ENCODE measurements at places on chromosomes 2 and 18.

DNA sequence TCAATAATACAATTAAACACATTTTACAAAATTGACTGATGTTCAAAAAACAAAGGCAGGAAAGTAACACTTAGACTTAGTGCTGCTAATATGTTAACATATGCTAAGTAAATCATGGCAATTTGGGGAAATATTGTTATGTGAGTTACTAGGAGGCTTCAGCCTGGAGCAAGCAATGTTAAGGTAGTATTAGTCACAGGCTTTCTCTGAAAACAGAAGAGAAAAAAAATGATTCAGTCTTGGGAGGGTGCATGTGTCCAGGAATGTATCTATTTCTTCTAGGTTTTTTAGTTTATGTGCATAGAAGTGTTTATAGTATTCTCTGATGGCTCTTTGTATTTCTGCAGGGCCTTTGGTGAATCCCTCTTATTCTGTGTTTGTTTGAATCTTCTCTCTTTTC, 345.8 kb upstream of the TFPI start:
- DNase-seq: no peak

DNA sequence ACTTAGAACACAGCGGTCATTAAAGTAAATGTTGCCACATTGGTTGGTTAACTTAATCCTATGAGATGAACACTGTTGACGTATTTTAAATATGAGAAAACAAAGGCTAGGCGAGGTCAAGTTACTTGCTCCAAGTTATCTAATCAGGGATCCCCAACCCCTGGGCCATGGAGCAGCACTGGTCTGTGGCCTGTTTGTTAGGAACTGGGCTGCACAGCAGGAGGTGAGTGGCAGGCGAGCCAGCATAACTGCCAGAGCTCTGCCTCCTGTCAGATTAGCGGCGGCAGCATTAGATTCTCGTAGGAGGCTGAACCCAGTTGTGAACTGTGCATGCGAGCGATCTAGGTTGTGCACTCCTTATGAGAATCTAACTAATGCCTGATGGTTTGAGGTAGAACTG, 878.9 kb downstream of the CPS1 start:
- DNase-seq: peak; percentile 69

DNA sequence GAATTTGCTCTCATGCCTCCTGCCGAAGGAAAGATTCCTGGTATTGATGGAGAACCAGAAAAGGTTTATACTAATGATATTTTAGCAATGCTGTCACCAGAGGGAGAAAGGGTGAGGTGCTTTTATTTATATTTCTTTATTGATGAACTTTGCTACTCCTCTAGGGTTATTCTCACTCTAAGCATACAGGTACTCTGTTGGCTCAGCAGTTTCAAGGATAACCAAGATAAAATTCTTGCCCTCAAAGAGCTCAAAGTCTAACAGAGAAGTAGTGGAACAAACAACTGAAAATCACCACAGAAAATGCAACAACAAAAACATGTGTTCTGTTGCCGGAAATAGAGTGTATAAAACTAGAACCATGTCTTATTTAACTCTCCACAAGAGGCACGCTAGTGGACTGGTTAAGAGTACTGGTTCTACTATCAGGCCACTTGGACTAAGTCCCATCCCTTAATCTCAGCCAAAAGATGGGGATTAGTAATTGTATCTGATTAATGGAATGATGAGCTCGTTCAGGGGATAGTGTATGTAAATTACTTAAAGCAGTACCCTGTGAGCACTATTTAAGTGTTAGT, 103.6 kb downstream of the DNAH6 start:
- DNase-seq: no peak

GRCh38 chr18:68604256-68604655, 110.7 kb downstream of the TMX3 start:
- no peak for DNase-seq

- DNase-seq: peak; percentile 76
Observed at GRCh38 chr2:45607701-45608100, 3.4 kb downstream of the SRBD1 start.

DNA sequence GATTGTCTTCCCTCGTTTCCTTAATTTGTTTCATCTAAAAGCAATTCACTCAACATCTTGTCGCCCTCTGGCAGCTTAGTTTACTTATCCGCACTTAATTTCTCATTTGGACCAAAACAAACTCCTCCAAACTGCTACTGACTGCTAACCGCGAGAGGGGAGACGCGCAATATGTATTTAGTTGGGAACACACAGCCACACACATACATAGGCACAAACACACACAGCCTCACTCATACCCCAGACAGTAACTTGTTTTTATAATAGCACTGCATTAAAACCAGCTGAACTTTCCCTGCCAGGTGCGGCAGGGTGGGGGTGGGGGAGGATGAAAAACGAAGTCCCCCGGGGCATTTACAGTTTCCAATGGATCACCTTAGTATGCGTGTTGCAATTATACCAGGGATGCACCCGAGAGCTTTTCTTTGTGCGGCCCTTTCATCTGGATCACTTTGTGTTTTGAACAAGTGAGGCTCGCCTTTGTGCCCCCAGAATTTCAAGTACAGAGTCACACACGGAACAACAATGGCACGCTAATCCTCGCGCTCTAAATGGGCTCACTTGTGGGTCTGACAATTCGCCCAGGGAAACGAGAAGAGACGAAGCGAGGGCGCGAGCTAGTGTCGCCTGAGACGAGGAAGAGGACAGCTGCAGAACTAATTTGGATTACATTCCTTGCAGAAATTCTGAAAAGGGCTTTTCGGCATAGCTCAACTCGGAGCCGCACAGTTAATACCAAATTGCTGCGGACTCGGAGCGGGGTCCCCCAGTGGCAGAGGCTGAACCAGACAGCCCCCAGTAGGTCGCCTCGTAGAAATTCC, 2.4 kb downstream of the ERBB4 start:
- DNase-seq: peak; percentile 41

GRCh38 chr2:74314107-74314506, 29.1 kb downstream of the SLC4A5 start:
- no peak for DNase-seq

DNA sequence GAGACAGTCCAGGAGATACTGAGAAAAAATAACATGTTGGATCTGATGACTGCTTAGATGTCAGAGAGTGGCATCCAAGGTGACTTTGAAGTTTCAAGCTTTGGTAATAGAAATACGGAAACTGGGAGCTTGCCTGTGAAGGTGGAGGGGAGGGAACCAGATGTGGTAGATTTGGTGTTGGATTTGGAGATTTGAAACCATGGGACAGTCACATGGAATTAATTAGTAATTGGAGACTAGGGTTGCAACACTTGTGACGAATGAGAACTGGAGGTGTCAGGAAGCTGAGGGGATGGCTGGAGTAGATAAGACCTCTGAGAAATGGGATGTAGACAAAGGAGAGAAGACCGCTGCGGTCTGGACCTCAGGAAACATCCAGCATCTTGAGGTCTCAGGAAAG, 46.7 kb downstream of the RPL37A start:
- peak; percentile 22 for DNase-seq

DNA sequence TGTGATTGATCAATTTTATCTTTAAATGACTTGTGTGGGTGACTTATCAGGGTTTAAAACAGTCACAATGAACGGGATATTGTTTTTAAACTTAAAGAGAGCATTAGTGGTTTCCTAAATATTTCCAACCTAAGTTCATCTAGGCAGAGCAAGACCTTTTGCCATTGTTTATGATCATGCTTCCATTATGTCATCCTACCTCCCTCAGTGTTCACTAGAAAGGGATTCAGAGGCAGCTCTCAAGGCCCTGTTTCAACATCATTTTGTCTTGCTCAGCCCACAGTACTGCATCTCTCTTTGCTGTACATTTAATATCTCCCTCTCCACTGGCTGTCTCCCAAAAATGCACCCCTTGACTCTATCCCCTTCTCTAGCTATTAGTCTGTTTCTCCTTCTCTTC, 21.5 kb upstream of the PELI1 start:
- DNase-seq: no peak

DNA sequence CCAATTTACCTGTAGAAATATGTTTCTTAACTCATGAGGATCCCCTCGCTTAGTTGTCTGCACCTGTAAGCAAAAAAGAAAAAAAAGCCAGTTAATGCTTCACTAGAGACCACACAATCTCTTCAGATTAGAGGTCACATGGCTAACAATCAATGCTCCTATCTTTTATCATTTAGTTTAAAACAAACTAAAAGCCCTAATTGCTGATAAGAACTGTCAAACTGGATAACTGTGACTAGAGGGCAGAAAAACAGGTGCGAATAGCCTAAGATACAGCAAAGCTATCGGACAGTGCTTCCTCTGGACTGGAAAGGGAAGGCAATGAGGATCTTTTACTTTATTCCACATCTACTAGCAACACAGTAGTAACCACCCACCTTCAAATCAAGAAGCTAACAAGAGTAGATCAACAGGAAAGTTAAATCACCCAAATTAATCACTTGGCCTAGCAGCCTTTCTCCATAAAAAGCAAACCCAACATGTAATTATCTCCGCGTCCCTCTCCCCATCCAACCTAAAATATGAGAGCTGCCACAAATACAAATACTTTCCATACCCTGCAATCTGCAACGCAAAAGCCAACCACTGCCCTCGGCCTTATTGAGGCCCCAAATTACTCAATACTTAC, 734 bp downstream of the SLC25A12 start:
- peak; percentile 64 for DNase-seq

GRCh38 chr2:238157506-238158017, 1.2 kb upstream of the ERFE start:
- DNase-seq: no peak

DNA sequence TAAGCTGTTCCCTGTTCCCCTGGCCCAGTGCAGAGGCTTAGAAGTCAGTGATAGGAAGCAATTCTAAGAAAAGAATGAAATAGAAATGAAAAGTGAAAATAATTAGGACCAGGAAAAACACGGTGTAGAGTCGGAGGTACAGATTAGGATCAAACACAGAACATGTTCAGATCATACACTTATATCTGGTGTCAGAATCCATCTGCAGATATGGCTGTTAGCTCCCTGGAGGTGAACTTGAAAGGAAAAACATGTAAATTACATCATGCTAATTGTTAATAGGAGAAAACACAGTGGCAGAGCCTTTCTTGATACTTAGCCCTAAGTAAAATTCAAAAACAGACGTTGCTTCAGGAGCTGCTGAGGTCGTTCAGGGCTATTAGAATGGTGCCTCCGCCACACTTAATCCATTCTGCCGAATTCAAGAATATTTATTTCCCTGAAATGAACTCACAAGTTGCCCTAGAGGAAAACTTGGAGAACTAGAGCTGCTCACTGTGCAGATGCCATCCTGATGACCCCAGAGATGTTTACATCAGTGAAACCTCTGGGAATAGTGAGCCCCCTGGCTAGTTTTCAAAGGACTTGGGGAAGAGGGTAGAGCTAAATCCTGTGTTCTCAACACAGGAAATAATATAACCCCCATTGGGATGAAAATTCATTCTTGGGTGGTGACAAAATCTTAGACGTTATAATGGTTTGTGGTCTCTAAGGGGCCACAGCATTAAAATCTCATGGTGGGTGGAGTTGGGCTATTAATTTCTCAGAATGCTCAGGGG, 27.5 kb downstream of the LPIN1 start:
- no peak for DNase-seq

DNA sequence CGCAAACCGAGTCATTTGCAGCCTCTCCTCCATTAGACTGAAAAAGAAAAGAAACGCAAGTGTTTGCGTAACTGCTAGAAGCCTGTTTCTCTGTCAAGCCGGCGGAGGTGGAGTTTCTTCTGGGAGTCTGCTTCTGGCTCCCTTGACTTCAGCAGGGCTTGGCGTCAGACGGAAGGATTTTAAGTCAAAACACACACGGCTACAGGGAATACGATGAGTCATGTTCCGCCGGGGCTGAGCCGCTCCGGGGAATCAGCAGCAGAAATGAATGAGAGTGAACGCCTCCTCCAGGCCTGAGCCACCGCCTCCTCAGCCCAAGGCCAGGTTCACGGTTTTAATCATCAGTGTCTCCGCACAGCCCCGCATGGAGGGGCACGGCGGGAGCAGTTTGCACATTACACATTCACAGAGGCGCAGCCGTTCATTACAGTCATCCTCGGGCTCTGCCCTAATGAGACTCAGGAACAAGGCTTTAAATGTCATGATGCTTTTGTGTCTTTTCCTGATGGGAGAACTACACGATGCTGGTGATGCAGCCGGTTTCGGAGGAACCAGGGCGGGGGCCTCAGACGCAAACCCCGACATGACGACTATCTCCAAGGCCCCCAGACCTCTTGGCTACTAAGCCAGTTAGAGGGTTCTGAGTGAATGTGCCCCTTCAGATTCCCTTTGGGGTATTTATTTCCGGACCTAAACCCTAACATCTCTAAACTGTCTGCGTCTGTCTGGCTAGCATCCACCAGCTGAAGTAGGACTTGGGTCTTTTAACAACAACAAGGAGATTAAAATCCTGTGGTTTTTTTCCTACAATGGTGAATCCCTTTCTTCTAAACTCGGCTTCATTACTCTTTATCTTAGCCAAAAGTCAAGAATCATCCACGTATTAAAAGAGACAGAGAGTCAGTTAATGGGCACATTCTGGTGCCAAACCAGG, 11.1 kb upstream of the SCG2 start:
- peak; percentile 91 for DNase-seq

DNA sequence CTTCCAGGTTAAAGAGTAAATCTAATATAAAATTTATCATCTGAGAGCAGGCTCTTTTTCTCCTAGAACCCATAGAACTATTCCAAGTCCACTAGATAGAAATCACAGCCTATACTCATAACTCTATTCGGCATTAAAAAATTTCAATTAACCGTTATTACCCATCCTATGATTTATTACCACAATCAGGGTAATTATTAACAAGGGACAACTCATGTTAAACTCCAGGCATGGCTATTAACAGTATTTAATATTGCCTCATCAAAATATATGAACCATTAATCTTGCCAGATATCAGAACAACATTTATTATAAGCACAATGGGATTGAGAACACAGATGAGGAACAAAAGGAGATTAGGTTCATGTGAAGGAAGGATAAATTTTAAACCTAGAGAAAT, 136.8 kb upstream of the RIOK3 start:
- no peak for DNase-seq

- no peak for DNase-seq
Observed at GRCh38 chr2:96522304-96523203, 14.0 kb upstream of the ARID5A start.

DNA sequence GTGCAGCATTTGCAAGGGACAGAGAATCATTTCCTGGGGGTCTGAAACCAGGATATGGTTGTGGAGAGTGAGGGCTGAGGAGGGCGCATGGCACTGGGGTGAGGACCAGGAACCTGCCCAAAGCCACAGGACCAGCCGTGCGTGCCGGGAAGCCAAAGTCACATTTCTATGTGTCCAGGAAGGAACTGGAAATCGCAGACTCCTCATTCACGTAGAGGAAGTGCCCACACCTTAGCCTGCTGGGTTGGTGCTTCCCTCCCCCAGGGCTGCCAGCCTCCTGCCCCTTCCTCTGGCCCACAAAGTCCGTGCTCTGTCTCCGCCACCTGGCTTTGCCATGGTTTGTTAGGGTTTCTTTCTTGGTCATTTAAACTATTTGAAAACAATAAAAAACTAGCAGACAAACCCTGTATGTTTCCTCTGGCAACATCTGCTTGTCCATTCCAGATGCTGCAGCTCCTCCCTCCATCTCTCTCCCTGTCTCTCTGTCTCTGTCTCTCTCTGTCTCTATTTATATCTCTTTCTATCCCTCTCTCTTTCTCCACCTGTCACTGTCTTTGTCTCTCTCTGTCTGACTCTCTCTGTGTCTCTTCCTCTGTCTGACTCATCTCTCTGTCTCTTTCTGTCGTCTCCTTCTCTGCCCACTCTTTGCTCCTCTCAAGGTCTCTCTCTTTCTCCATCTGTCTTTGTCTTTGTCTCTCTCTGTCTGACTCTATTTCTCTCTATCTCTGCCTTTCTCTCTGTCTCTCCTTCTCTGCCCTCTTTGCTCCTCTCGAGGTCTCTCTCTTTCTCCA, 163.2 kb upstream of the TPO start:
- DNase-seq: no peak
